Activated naive CD8-positive, alpha-beta T cell treated with anti-CD3 and anti-CD28 coated beads, Interleukin-2, amount 10 ng/mL, durations not matched to agents 7 days and 5 days (primary cell): ENCODE measurements at places on chromosomes 11 and 22.

DNA sequence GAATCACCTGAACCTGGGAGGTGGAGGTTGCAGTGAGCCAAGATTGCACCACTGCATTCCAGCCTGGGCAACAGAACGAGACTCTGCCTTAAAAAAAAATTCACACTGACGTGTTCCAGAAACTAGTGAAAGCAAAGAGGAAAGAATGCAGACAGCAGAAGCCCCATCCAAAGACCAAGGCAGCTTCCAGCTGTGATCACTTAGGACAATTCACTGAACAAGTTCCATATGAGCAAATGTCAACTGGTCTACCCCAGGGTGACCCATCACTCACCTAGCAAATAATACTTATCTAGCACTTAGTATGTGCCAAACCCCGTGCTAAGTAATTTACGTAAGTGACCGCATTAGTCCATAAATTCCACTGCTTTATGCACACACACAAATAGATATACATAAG, 138.9 kb downstream of the LARGE1 start:
- DNase-seq: no peak

- no peak for DNase-seq
These were observed 5.0 kb downstream of the VSTM5 start for GRCh38 chr11:93845181-93846092.

- DNase-seq: no peak
These were observed 33.9 kb downstream of the FLRT1 start for GRCh38 chr11:64069401-64070313.

- no peak for DNase-seq
These were observed 10.0 kb downstream of the SPTY2D1 start for GRCh38 chr11:18624161-18624560.

DNA sequence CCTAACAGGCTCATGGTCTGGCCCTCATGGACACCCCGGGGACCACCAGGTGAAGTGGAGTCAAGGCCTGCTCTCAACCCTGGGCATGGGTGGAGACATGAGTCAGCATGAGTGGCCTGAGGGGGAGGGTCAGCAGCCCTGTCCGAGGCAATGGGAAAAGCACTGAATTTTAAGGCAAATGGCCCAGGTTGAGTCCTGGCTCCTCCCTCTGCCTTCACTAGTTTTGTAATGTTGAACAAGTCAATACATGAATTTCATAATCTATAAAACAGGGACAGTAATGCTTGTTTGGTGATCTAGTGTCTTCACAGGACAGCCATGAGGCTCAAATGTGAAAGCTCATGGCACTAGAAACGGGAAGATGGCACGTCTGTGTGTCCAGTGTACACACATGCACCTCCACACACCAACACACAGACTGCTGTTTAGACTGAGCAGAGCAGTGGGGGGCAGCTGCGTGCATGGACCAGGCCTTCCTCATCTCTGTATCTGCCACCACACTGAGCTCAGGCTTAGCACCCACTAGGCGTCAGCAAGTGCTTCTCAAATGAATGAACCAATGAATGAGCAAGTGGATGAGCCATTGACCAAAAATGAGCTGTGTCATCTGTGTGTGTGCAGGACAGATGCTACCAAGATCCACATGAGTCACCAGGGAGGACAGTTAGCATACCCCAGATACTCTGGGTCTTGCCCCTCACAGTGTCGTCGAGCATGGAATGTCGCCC, 63.4 kb downstream of the NRXN2 start:
- no peak for DNase-seq

- DNase-seq: no peak
These were observed 258.3 kb upstream of the B3GAT1 start for GRCh38 chr11:134670247-134670782.

DNA sequence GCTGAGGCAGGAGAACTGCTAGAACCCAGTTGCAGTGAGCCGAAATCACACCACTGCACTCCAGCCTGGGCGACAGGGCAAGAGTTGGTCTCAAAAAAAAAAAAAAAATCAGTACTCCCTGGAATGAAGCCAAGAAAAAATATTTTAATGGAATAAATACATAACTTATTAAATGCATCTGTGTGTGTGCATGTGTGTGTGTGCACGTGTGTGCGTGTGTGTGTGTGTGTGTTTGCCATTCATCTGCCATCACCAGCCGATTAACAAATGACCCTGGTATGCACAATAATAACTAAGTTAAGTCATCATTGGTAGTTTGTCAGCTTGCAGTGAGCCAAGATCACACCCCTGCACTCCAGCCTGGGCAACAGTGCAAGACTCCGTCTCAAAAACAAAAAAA, 35.0 kb upstream of the SCGB1A1 start:
- no peak for DNase-seq

DNA sequence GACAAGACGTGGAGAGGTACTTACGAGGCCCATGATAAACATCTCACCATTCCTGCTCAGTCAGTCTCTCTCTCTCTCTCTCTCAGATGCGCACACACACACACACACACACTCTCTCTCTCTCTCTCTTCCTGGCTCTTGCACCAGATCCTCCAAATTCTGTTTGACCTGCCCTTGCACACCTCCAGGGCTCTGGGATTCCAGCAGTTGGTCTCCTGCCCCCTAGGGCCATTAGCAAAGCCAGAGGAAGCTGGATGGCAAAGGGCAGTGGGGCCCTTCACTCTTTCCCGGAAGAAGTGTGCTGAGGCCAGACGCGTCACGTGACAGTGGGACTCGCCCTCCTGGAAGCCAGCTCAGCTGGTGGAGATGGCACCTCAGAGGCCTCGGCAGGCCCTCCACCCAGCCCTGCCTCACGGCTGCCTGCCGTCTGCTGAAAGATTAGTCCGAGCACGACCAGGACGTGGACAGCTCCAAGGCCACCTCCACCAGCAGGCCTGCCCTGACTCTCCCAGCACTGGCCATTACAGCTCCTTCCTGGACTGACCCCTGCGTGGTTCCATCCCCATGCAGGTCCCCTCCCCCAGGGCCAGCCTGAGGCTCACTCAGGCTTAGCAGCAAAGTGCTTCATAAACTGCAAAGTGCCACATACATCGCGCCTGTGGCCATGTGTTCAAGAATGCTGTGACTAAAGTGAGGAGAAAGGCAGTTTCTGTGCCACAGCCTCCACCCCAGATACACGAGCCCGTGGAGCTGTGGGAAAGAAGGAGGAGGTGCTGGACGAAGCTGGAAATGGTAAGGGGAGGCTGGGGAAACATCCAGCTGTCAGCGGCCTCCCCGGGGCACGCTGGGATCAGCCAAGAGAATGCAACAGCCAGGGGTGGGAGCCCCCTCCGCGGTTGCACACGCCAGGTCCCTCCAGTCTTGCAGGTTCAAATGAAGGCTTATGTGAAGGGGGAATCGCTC, 3.7 kb downstream of the PDGFB start:
- peak; percentile 52 for DNase-seq

GRCh38 chr22:30114361-30114760, 34.1 kb downstream of the HORMAD2 start:
- DNase-seq: no peak

DNA sequence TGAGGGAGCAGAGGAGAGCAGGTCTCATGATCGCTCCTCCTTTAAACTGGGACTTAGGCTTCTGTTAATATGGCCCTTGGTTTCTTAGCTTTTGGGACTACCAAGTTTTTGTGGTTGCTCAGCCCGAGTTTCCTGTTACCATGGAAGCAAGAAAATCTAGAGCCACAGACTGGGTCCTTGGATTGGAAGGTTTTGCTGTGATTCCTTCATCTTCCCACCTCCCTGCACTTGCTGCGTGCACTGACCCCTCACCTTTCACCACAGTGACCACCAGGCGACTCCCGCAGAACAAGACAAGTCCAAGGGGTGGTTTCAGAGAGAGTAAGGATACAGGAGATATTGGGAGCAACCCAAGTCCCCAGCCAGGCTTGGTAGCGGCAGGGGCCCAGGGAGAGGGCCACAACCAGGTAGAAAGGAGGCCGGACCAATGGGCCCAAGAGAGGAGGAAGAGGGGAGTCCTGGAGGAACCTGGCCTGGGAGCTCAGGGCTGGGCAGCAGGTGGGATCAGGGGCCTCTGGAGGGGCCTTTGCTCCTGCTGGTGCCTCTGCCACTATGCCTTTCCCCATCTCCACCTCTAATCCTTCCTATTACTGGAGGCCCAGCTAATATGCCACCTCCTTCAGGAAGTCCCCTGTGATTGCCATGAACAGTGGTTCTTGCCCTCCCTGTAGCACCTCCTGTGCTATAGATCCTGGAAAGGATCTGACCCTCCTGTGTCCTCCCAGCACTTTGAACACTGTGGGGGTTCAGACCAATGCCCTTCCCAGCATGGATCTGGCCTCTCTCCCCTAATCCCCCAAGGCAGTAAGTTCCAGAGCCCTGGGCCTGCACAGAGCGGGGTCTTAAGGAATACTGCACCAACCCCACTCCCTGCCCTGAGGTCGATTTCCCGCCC, 21.2 kb downstream of the CSF2RB start:
- DNase-seq: no peak

- no peak for DNase-seq
These were observed 51.6 kb downstream of the LGR4 start for GRCh38 chr11:27420722-27421572.

GRCh38 chr11:70546191-70546940, 148.0 kb downstream of the CTTN start:
- DNase-seq: no peak

DNA sequence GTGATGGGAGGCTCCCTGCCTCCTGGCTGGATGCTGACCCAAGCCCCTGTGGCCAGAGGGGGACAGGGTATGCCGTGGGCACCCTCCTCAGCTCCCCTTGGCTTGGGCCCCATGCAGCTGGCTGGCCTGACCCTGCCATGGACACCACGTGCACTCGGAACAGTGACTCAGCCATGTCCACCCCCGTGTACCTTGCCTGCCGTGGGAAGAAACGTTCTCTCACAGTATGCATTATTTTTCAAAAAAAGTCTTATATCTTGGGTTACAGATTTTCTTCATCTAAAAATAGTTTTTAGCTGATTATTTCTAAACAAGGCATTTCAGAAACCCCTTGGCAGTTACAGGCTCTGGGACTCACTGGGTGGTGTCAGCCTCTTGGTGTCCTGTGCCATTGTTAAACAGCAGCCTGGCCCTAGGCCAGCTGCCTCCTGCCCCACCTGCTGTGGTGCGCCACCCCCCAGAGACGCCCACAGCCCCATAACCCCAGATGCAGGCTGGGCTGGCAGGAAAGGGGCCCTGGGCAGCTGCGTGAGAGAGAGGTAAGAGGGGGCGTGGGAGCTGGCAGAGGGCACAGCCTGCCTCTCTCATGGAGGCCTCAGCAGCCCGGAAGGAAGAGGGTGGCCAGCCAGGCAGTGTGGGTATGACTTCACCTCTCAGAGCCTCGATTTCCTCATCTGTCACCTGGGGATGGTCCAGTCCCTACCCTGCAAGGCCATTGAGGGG, 99.8 kb downstream of the MORC2 start:
- peak; percentile 20 for DNase-seq

- no peak for DNase-seq
These were observed 14.9 kb downstream of the SLC22A12 start for GRCh38 chr11:64605656-64606585.

DNA sequence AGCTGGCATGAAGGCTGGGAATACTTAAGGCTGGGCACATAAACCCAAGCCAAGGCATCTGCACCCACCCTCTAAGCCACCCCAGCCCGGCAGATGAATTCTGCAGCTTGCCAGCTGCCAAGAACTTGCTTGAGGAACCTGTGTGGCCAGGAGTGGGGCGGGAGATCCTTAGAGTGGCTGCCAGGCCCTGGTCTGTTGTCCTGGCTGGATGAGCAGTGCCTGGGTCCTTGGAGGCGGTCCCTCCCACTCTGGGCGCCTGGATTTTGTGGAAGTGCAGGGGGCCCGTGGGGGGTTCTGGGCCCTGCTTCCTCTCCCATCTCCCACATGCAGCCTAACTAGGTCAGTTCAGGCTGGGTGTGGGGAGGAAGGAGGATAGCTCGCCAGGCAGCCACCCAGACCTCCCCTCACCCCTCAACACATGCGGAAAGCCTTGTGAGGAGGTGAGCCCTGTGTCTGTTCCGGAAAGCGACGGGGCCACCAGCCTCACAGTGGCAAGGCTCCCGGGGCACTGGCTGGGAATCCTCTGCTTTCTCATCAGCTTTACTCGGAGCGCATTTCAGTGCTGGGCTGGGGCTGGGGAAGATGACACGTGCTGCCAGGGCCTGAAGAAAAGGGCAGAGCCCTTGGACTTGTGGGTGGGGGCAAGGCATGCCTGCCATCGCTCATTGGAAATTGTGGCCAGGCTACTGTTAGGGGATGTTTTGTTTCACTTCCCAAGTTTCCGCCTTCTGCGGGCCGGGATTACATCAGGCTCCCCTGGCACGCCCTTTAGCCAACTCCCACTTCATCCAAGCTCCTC, 8.4 kb downstream of the DAGLA start:
- DNase-seq: no peak

- no peak for DNase-seq
These were observed 5.2 kb downstream of the DDB1 start for GRCh38 chr11:61327669-61328071.

GRCh38 chr11:108916290-108916689, 251.4 kb downstream of the DDX10 start:
- DNase-seq: no peak

DNA sequence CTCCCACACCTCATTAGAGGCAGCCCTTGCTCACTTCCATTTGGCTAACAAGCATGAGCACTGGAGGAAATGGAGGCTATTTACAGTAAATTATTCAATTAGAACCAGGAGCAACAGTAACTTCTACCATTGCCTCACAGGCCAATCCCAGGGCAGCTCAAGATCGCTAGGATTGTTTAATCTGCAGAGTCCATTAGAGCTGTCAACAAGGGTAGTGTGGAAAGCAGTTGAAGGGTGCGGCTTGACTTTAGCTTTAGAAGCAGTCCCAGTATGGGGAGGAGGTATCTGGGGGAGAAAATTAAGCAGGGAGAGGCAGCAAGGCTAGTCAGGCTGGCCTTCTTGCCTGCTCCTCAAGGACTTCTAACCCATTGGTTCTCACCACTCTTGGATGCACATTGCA, 38.3 kb upstream of the CYP2R1 start:
- DNase-seq: no peak

DNA sequence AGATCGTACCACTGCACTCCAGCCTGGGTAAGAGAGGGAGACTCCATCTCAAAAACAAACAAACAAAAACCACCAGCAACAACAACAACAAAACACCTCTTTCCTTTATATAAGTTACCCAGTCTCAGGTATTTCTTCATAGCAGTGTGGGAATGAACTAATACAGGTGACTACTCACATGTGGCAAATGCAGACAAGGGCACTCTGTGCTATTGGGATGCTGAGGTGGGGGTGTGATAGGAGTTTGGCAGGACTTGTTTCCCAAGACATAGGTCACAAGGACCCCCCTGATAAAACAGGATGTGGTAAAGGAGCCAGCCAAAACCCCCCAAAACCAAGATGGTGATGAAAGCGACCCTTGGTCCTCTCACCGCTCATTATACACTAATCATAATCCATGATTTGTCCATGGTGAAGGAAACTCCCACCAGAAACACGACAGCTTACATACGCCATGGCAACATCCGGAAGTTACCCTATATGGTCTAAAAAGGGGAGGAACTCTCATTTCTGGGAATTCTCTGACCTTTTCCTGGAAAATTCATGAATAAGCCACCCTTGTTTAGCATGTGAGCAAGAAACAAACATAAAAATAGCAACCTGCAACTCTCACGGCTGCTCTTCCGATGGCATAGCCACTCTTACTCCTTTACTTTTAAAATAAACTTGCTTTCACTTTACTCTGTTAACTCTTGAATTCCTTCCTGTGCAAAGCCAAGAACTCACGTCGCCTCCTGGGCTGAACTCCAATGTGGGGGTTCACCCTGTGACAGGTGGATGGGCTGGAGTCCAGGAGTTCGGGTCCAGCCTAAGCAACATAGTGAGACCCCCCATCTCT, 18.8 kb upstream of the INCENP start:
- DNase-seq: no peak

- peak; percentile 96 for DNase-seq
These were observed at the start of the genes EML3 and ROM1 for GRCh38 chr11:62612366-62613290. TSS of gene EML3 (minus strand) at chr11:62612775. CDS start at chr11:62612457, 318 bp downstream. TSS of gene ROM1 (plus strand) at chr11:62613257. CDS start at chr11:62613282, 25 bp downstream.

GRCh38 chr11:112345166-112345565, 84.5 kb upstream of the PLET1 start:
- no peak for DNase-seq
